ENCODE measurements at places on chromosomes 11 and 22.

DNA sequence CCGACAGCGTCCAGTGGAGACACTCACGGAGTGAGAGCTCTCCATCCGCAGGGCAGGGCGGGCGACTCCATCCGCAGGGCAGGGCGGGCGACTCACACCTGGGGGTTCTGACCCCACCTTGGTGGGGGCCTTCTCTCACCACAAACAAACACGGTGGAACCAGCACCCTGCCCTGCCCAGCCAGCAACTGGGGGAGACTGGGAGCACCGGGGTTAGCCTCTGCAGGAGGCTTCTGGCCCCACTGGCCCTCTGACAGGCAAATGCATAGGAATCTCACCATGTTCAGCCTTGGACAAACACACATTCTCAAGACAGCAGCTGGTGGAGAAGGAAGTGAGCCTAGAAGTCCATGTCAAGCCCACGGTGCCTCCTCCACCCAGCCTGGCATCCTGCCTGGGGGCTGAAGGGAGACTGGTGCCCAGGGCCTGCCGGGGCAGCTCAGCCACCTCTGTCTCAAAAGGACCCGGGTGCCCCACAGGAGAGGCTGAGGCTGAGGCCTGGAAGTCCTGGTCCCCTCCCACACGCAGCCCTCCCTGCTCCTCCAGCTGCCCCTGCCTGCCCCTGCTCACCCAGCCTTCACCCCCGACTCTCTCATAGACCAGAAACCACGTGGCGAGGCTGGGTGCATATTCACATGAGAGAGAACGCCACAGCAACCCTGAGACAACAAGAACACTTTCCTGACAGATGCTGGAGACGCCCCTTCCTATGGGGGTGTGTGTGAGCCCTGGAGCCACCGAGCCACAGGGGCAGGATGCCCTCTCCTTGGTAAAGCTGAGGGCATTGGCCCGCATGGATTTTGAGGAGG is 98.4 kb upstream of the B3GAT1 start:
- DNase-seq, result no peak

DNA sequence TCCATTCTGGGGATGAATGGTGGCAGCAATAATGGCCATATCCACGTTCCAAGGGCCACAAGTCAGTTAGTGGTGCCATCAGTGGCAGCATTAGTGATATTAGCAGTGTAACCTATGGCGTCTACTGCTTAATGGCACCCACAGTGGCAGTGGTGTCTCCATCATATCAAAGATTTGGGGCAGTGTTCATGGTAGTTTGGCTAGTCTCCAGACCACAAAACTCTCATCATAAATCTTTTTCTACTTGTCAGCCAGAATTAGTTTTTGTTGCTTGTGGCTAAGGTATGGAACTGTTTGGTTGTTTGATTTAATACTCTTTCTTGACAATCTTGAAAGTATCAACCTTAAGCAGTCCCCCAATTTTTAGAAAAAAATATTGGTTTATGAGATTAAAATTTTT is 45.1 kb upstream of the DEUP1 start:
- no peak for DNase-seq

- DNase-seq, result no peak
Measured at GRCh38 chr11:35282221-35282882, 137.0 kb downstream of the SLC1A2 start.

- no peak for DNase-seq
Measured at GRCh38 chr11:134740590-134741261, 328.7 kb upstream of the B3GAT1 start.

- peak; percentile 67 for DNase-seq
Measured at GRCh38 chr22:21761086-21761485, 25.5 kb upstream of the YPEL1 start.

DNA sequence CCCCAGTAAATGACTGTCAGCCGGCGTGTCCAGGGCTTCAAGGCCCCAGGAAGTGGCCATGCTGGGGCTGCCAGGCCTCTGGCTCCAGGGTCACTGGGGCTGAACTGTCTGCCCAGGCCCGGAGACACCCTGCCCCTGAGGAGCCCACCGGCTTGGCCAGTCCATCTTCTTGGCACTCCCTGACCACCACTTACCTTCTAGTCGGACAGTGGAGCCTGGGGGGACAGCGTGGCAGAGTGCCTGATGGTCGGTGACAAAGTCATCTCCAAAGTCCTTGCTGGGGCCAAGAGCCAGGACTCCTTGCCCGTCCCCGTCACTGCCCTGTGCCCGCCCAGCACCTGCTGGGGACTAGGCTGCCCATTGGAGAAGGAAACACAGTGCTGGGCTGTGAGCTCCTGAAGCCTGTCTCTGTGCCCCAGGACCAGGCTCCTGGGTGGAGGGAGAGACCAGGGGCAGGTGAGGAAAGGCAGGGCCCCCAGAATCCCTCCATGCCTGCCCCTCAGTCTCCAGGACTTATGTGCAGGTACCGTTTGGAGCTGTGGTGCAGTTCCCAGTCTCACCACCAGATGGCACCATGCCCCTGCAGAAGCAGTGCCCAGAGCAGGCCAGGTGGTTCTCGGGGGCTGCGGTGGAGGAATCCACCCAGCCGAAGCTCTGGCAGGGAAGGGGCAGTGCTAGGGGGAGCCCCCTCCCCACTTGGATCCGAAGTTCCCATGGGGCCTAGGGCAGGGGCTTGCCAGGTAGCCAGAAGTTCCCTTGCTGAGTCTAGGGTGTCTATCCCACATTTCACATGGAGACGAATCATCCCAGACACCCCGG is 6.0 kb upstream of the CCDC188 start:
- peak; percentile 74 for DNase-seq

- no peak for DNase-seq
Measured at GRCh38 chr22:30427871-30428270, 2.3 kb downstream of the MTFP1 start.

All from T-helper 2 cell treated with Interferon-gamma antibody and Interleukin-4, amounts not matched to agents 5 μg/mL and 100 μg/mL, for 36 hours (primary cell).